ENCODE measurements at places on chromosomes 6 and 20.

DNA sequence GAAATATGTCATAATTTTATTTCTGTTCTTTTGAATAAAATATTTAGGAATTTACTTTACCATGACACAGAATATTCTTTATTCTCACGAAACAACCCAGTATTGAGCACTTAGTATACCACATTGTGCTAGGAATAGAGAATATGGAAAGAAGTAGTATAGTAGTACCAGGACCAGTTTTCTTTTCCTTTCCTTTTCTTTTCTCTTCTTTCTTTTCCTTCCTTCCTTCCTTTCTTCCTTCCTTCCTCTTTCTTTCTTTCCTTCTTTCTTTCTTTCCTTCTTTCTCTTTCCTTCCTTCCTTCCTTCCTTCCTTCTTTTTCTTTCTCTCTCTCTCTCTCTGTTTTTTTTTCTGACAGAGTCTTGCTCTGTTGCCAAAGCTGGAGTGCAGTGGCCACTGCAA lies 7.5 kb upstream of the PLCB4 start:
- no peak for DNase-seq

DNA sequence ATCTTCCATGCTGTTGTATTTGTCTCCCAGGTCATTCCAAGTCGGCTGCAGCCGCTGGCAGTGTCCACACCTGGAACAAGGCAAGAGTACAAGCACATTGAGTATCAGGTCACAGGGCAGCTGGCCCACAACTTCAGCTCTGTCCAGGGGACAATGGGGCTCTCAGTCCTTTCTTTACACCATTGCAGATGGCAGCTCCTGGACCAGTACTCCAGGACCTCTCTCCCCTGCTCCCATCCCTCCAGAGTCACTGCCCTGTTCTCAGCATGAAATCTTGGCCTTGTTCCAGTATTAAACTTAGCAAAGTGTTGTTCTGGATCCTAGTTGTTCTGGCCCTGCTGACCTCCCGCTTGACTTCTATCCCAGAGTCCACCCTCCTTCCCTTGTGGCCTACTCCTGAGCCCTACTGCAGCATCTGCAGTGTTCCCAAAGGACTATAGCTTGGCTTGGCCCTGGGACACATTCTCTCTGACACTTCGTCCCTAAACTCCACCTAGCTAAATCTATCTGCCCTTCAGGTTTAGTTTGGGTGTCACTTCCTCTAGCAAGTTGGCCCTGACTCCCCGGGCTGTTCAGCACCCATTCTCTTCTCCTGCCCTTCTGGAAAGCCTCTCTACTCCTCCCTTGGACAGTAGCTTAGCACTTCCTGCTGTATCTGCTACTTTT lies 5.8 kb downstream of the TXNDC5 start:
- DNase-seq, result no peak

GRCh38 chr20:61883857-61884393 lies 181.8 kb downstream of the TAF4 start:
- no peak for DNase-seq

GRCh38 chr6:91171754-91172462 lies 585.0 kb upstream of the MAP3K7 start:
- DNase-seq, result no peak

GRCh38 chr6:105164418-105164817 lies 15.4 kb downstream of the POPDC3 start:
- no peak for DNase-seq

GRCh38 chr6:165847407-165848085 lies 184.5 kb upstream of the PDE10A start:
- DNase-seq, result peak; percentile 68

DNA sequence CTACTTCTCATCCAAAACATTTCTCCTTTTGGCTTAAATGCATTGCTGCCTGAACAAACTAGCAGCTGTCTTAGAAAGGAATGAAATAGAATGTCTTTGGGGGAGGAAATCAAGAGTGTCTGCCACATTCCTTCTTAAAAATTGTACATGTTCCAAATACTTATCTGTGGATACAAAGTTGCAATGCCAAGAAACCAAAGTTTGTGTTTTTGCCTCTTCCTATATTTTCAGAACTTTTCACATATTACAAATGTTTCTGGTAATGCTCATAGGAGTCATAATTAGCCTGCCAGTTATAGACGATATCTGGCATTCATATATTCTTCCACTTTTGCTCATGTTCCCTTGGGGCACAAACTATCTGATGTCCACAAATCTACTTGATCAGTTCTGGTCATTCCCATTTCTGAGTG lies 165.5 kb upstream of the BMP5 start:
- no peak for DNase-seq

DNA sequence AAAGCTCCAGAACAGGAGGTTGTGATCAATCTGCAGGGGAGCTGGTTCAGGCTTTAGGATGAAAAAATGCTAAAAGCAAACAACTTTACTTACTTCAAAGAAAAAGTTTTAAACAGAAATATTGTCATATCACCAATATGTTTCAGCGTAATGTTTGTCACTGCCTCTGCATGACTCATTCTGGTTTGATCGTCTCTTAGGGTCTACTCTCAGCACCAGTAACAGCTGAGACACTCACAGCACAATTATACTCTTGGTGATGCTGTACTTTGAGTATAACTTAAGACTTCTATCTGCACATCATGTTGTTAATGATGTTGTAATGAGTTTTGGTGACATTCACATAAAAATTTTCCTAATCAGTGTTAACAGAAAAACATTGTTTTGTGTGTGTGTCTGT lies 665.4 kb downstream of the EPM2A start:
- no peak for DNase-seq

- no peak for DNase-seq
Measured at GRCh38 chr6:36524871-36525270, 22.4 kb downstream of the STK38 start.

DNA sequence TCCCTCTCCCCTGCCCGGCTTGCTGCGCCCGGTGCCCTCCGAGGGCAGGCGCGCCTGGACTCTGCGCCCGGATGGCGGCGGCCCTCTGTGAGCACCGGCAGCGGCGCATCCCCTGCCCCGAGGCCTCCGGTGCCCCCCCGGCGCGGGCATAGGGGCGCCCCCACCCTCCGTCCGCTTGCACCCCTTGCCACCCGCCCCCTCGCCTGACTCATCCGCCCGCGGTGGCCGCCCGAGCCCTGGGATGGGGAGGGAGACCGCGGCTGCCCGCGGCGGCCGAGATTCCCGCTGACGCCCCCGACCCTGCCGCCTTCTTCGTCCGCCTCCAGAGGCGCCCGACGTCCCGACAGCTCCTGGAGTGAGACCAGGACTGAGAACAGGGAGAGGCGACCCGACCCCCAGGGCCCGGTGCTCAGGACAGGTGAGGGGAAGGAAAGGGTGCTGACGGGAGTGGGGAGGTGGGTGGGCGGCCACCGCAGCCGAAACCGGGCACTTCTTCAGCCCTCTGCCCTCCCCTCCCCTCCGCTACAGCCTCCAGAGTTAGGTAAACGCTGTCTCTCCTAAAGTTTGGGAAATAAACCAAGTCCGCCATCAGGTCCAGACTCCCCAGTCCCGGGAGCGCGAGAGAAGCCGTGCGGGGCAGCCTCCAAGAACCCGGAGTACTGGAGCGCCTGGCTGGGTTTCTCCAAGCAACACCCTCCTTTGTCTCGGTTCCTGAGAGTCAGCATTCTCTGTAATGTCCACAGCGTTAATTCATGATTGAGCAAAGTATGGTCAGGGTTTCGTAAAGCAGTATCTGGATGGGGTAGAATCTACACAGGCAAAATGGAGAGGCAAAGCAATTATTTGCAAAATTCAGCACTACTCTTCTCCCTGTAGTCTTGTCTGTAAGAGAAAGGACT lies 539 bp downstream of the TMEM200A start:
- DNase-seq, result peak; percentile 68

- DNase-seq, result no peak
Measured at GRCh38 chr6:52511572-52512151, 65.2 kb downstream of the TRAM2 start.

DNA sequence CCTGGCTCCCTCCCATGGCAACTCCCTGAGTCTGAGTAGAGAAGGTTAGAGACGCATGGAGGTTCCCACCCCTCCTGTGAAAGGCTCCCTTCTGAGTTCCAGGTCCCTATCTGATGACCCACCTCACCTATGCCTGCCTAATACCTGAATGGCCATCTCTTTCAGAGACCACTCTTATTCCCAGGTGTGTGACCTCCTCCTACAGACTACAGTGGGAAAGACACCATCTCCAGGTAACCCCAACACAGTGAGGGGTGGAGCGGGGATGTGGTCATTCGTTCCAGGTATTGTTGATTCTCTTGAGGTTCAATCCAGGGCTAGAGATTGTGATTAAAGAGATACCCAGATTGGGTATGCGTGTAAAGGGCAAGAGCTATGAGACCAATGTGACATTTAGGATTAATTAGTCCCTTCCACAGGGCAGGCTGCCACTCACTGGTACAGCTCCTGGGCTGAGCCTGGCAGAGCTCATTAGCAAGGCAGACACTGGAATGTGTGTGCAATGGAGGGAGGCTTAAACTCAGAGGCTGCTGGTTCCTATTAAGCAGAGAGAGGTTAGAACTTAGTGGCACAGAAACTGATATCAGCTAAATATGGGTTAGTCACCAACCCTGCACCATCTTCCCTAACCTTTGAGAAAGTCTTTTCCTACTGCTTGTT lies 46.5 kb upstream of the IER3 start:
- no peak for DNase-seq

GRCh38 chr6:13611715-13612114 lies 3.4 kb upstream of the NOL7 start:
- no peak for DNase-seq

GRCh38 chr20:32019156-32019510 lies 8.9 kb downstream of the CCM2L start:
- DNase-seq, result peak; percentile 61

DNA sequence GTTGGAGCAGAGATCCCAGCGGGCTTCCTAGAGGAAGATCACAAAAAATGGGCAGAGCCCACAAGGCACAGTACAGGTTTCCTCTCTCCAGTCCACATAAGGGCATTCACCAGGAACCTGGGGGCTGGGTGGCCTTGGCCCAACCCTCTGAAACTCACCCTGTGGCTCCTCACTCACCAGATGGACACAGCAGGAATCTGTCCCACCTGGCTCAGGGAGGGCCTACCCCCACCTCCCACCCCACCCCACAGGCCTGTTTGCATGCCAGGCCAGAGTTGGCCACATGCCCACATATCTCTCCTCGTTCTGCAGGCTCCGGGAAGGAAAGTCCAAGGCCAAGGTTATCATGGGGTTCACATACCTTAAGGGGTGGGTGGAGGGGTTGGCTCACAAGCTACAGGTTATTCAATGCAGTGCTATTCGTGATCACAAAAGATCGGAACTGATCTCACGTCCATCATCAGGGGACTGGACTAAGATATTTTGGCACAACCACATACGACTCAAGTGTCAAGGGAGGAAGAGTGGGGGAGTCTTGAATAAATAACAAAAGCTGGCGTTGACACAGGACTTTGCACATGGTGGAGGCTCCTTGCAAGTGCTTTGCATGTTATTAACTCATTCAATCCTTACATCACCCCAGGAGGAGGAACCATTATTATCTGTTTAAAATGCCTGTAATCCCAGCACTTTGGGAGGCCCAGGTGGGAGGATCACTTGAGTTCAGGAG lies 13.0 kb downstream of the RIPOR3 start:
- no peak for DNase-seq

- DNase-seq, result no peak
Measured at GRCh38 chr6:162963861-162964260, 236.1 kb downstream of the PACRG start.

DNA sequence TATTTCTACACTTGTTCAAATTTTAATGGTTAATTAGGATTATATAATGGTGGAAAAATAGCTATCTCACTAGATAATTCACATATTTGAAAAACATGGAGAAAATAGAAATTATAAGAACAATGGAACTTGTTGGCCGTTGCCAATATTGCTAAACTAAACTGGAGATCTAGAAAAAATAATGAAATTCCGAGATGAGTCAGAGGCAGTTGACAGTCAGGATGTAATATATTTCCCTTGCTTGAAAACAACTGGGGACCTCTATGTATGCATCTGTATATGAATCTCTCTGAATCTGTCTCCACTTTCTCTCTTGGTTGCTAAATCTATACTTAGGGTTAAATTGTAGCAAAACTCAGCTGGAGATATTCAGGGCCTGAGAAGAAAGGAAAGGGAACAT lies 1108.2 kb upstream of the GJE1 start:
- no peak for DNase-seq

GRCh38 chr6:45686841-45687569 lies 309.3 kb upstream of the SUPT3H start:
- no peak for DNase-seq

DNA sequence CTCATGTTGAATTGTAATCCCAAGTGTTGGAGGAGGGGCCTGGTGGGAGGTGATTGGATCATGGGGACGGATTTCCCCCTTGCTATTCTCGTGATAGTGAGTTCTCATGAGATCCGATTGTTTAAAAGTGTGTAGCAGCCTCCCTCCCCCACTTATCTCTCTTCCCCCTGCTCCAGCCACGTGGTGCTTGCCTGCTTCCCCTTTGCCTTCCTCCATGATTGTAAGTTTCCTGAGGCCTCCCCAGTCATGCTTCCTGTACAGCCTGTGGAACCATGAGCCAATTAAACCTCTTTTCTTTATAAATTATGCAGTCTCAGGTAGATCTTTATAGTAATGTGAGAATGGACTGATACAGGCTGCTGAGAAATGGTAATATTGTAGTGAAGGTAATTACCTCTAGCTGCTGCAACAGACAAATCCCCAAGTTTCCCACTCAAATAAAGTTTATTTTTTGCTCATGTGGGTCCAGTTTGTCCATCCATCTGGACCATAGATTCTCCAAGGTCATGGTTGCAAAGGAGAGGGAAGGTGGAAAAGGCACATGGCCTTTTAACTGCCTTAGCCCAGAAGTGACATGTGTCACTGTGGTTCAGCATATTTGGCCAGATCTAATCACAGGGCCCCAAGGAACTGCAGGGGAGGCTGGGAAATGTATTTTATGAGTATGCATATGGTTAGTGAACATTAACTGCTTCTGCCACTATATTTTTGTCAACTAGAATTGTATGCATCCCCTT lies 89.2 kb downstream of the TRMT11 start:
- DNase-seq, result no peak

DNA sequence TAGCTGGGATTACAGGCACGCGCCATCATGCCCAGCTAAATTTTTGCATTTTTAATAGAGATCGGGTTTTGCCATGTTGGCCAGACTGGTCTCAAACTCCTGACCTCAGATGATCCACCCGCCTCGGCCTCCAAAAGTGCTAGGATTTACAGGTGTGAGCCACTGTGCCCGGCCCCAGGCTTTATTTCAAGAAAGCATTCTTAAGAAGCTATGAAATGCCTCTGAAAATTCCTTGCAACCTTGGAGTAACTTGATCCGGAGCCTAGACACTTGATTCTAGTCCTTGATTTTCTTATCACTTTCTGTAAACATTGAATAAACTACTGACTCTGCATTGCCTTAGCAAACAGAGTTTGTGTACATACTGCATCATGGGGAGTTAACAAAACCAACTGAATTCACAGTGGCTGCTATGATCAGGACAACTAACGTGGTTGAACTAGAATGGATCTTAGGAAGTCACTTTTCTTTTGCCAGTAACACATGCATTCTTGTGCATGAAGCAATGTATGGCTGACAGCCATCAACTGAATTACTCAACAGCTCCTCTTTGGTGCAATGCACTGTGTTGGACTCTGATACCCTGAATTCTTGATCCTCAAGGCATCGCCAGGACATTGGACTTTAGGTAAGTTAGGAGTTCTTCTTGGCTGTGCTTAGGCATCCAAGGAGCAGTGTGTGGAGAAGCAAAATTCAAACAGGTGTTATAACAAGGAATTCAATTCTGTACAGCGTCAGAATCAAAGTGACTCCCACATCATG lies 102.8 kb upstream of the TMEM170B start:
- no peak for DNase-seq

GRCh38 chr20:7843613-7844012 lies 96.6 kb downstream of the HAO1 start:
- DNase-seq, result no peak

GRCh38 chr6:3210024-3210610 lies 17.3 kb downstream of the TUBB2B start:
- no peak for DNase-seq

- DNase-seq, result no peak
Measured at GRCh38 chr20:20366551-20366875, 1.4 kb upstream of the INSM1 start.

Data from kidney (tissue), 22 donors.